Sigmoid colon (tissue), 7 donors: ENCODE measurements at places on chromosomes 13 and 19. TPM values are rescaled to one million over a fixed set of nuclear protein-coding genes. Genes with fewer than 3 reads are reported as not detected.

Gene CBARP
- total RNA-seq, result not detected

DNA sequence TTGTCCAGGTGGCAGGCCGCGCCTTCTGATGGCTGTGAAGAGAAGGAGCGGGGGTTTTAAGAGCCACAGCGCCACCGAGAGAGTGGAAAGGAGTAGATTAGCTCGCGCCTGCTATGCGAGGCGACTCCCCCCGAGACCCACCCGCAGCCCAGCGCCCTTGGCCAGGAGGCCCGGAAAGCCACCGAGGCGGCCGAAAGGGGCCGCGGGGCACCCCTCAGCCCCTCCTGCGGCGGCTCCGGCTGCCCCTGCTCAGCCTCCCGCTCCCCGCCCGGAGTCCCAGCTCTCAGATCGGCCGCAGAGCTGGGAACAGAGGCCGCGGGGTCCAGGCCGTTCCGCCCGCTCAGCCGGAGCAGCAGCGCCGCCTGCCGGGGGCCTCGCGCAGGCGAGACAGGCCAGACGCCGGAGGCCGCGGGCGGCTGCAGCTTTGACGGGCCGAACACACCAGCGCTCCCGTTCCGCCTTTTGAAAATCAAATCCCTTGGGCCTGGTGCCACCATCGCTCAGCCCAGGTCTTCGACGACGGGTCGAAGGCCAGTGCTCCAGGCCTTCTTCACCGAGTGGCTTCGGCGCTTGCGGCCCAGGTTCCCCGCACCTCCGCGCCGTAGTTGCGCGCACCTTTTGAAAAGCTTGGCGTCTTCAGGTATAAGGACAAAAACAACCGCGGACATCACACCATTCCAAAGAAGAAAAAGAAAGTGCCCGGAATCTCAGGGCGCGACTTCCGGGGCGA, 15.3 kb downstream of the CDX2 start:
- peak overlapping the region; percentile 12 for H3K4me3 ChIP-seq
- H3K36me3 ChIP-seq, result no peaks in the 10 kb centered on the region
- no peak overlapping the region for H3K27ac ChIP-seq
- peaks cover 93% of the 10 kb centered on the region for H3K27me3 ChIP-seq
- H3K4me1 ChIP-seq, result peaks cover 14% of the 10 kb centered on the region

- H3K27me3 ChIP-seq, result no peaks in the 10 kb centered on the region
- DNase-seq, result no peak
- H3K27ac ChIP-seq, result no peak overlapping the region
- H3K4me3 ChIP-seq, result no peak overlapping the region
- no peaks in the 10 kb centered on the region for H3K36me3 ChIP-seq
- no peaks in the 10 kb centered on the region for H3K4me1 ChIP-seq
Observed at GRCh38 chr13:77530875-77531274, 4.6 kb upstream of the SCEL start.

- no peak overlapping the region for H3K4me3 ChIP-seq
- no peak for DNase-seq
- H3K4me1 ChIP-seq, result peaks cover 9% of the 10 kb centered on the region
Observed at GRCh38 chr13:95636853-95637252, 7.7 kb downstream of the DZIP1 start.

Gene NEK5
- total RNA-seq, result not detected

- H3K4me1 ChIP-seq, result no peaks in the 10 kb centered on the region
- H3K27ac ChIP-seq, result no peak overlapping the region
- H3K4me3 ChIP-seq, result no peak overlapping the region
Observed at GRCh38 chr13:42660333-42660965, 86.5 kb downstream of the TNFSF11 start.

DNA sequence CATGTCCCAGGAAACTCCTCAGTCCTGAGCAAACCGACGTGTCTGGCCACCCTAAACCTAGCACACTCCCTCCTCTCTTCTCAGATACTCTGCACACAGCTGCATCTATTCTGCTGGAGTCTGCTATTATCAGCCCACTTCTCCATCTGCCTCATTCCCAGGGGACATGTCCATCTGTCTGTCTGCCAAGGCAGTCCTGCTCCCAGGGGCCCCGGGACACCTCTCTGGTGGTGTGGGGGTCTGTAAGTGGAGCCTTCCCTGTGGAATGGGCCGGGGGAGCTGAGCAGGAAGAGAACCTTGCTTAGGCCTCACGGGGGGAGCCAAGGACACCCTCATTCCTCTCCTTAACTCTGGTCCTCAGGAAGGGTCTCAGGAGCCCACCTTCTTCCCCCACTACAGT, 72.7 kb downstream of the ERICH6B start:
- H3K4me3 ChIP-seq, result no peak overlapping the region
- H3K27ac ChIP-seq, result no peak overlapping the region
- no peaks in the 10 kb centered on the region for H3K27me3 ChIP-seq
- DNase-seq, result no peak
- H3K36me3 ChIP-seq, result peaks cover 3% of the 10 kb centered on the region

DNA sequence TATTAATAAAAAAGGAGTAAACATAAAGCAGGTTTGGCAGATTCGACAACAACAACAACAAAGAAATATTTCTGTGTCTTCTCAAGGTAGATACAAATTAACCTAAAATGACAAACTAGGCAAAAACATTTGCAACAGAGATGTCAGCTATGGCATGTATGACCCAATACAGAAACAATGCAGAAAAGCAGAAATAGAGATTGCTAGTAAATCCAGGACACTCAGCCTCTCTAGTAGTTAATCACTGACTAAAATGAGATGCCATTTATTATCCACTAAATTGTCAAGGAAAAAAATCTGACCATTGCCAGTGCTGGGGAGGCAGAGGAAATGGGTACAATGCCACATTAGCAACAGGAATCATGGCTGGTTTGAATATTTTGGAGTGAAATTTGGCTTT, 250.5 kb downstream of the TEX29 start:
- H3K36me3 ChIP-seq, result no peaks in the 10 kb centered on the region
- H3K4me1 ChIP-seq, result no peaks in the 10 kb centered on the region
- no peak overlapping the region for H3K27ac ChIP-seq
- H3K27me3 ChIP-seq, result peaks cover 33% of the 10 kb centered on the region
- H3K4me3 ChIP-seq, result no peak overlapping the region

Gene PLIN5
- total RNA-seq, result 3.0 TPM

Gene PLPPR3
- total RNA-seq, result not detected

GRCh38 chr13:51637852-51638215, 53.6 kb downstream of the WDFY2 start:
- no peaks in the 10 kb centered on the region for H3K36me3 ChIP-seq
- no peak overlapping the region for H3K4me3 ChIP-seq
- H3K27ac ChIP-seq, result no peak overlapping the region
- no peak for DNase-seq
- no peaks in the 10 kb centered on the region for H3K27me3 ChIP-seq
- peaks cover 16% of the 10 kb centered on the region for H3K4me1 ChIP-seq

Gene PLK5
- not detected for total RNA-seq

Gene UBE2L5
- total RNA-seq, result 0.95 TPM

Gene SHISA2
- 0.28 TPM for total RNA-seq

DNA sequence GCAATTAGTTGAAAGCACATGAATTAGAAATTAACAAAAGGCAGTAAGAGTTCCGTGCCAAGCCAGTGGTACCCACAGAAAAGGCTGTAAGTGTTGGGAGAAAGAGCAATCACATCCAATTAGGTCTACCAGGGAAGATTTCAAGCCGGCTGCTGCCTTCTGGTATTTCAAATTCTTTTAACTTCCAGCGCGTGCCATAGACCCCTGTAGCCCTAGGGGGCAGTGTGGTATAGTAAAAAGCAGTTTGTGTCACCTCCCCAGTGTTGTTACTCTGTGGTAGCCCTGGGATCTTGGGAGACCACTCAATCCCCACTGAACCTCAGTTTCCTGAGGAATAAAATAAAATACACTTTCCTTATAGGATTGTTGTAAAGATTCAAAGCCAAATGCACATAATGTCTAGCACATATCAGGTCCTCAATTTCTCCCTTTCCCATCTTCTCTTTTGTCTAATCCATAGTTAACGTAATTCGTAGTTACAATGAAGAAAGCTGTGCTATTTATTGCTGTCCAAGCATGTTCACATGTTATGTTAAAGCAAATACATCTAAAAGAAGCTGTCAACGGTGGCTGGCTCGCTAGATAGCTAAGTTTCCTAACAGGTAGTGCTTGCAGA, 230.2 kb downstream of the TDRD3 start:
- no peaks in the 10 kb centered on the region for H3K4me1 ChIP-seq
- H3K36me3 ChIP-seq, result no peaks in the 10 kb centered on the region
- no peak overlapping the region for H3K4me3 ChIP-seq
- DNase-seq, result no peak
- no peaks in the 10 kb centered on the region for H3K27me3 ChIP-seq

- H3K4me3 ChIP-seq, result peak within 1 kb of the TSS; percentile 5
- H3K27me3 ChIP-seq, result peaks cover 6% of the 10 kb centered on the region
- peak within 1 kb of the TSS; percentile 40 for H3K27ac ChIP-seq
- H3K36me3 ChIP-seq, result no peaks in the 10 kb centered on the region
- DNase-seq, result peak; percentile 86
Observed at GRCh38 chr19:18385675-18386542, at the start of gene GDF15. GDF15 (plus strand) TSS chr19:18386158; CDS start chr19:18386190, 32 bp downstream.

Gene FXYD5
- 20.1 TPM for total RNA-seq

Gene IZUMO2
- total RNA-seq, result not detected

GRCh38 chr13:45784755-45785675, 66.5 kb downstream of the SIAH3 start:
- DNase-seq, result no peak
- peaks cover 11% of the 10 kb centered on the region for H3K4me1 ChIP-seq
- no peak overlapping the region for H3K4me3 ChIP-seq

DNA sequence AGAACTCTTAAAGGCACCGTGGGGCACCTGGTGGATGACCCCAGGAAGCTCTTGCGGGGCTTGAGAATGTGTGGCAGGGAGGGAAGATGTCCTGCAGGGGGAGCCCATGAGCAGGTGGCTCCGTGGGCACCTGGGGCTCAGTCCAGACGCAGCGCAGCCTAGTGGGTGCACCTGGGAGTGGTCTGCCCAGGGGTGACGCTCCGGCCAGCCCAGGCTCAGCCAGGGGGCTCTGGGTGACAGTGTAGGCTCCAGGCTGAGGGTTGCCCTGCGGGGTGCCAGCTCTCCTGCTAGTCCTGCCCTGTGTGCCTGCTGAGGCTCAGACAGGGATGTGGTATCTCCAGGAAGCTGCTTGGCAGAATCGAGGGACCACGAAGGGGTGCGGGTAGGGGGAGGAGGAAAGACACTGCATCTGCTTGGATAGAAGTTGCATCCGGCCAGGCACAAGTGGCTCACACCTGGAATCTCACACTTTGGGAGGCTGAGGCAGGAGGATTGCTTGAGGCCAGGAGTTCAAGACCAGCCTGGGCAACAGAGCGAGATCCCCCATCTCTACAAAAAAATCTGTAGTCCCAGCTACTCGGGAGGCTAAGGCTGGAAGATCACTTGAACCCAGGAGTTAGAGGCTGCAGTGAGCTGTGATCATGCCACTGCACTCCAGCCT, 15.0 kb upstream of the PGLS start:
- peaks cover 6% of the 10 kb centered on the region for H3K36me3 ChIP-seq
- H3K4me1 ChIP-seq, result peaks cover 3% of the 10 kb centered on the region
- H3K4me3 ChIP-seq, result no peak overlapping the region
- DNase-seq, result peak; percentile 81
- no peaks in the 10 kb centered on the region for H3K27me3 ChIP-seq

- no peak overlapping the region for H3K4me3 ChIP-seq
- DNase-seq, result no peak
- H3K4me1 ChIP-seq, result no peaks in the 10 kb centered on the region
- no peaks in the 10 kb centered on the region for H3K27me3 ChIP-seq
Observed at GRCh38 chr13:46176756-46177155, 5.2 kb downstream of the LCP1 start.

Gene PLA2G4C
- total RNA-seq, result 13.2 TPM

Gene ZNF155
- 8.2 TPM for total RNA-seq

DNA sequence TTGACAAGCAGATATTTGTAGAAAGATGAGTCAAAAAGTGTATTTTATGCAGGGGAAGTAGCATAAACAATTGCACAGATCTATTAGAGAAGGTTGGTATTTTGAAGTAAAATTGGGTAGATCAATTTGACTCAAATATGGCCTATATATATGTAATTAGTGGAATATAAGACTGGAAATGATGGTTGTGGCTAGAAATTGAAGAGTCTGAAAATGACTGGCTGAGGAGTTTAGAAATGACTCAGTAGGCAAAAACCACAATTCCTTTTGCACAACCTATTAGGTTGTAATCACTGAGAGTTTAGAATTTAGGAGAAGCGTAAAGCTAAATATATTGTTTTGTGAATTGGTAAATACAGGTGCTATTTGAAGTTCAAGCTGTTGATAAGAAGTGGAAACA, 622.6 kb upstream of the PCDH20 start:
- no peaks in the 10 kb centered on the region for H3K27me3 ChIP-seq
- no peak overlapping the region for H3K27ac ChIP-seq
- H3K36me3 ChIP-seq, result no peaks in the 10 kb centered on the region
- DNase-seq, result no peak

Gene SYNE4
- total RNA-seq, result 0.81 TPM

GRCh38 chr13:97332742-97333141, 101.2 kb upstream of the RAP2A start:
- DNase-seq, result no peak
- peak overlapping the region; percentile 89 for H3K27ac ChIP-seq
- H3K4me3 ChIP-seq, result no peak overlapping the region
- H3K27me3 ChIP-seq, result no peaks in the 10 kb centered on the region

GRCh38 chr13:70203661-70204229, 95.5 kb upstream of the KLHL1 start:
- no peak overlapping the region for H3K4me3 ChIP-seq
- no peaks in the 10 kb centered on the region for H3K27me3 ChIP-seq
- no peaks in the 10 kb centered on the region for H3K4me1 ChIP-seq
- no peak for DNase-seq

Gene OCEL1
- total RNA-seq, result 8.6 TPM

Gene RFPL4A
- not detected for total RNA-seq

Gene FLT1
- total RNA-seq, result 6.6 TPM

Gene KLK15
- total RNA-seq, result not detected

DNA sequence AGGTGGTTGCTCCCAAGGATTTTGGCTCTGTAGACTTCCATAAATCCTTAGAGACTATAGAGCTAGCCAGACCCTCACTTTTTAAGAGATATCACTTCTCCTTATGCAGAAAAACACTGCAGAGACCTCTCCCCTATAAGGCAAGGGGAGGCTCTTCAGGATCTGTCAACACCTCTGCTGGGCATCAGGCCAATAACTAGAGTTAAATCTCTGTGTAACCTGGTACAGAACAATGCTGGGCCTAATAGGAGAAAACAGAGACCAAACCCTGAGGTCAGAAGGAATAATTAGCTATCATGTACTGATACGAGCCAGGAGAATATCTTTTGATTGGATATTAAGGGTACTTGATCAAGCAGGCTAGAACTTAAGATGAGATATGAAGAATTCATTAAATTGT, 358.5 kb downstream of the TBC1D4 start:
- H3K4me3 ChIP-seq, result no peak overlapping the region
- no peak for DNase-seq
- no peak overlapping the region for H3K27ac ChIP-seq
- H3K36me3 ChIP-seq, result no peaks in the 10 kb centered on the region

Gene KCNC3
- 0.83 TPM for total RNA-seq
